Stimulated activated CD8-positive, alpha-beta memory T cell treated with anti-CD3 and anti-CD28 coated beads, Interleukin-4, amount 100 ng/mL, for 1 hour (primary cell): ENCODE measurements at places on chromosomes 1 and 21.

DNA sequence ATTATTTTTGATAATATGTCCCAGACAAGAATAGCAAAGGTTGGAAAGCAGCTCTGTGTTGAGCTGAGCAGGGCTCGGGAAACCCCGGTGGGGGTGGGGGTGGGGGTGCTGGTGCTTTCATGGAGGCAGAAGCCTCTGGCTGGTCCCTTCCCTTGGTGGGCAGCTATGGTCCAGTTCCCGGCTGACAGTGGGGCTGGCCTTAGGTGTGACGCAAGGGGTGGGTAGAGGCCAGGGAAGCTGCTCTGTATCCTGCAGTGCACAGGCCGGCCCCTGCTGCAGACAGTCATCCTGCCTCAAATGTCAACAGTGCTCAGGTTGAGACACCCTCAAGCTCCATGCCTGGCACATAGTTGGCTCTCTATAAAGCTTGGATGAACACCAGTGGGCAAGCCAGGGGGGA lies 8.9 kb downstream of the ACTL8 start:
- DNase-seq, result no peak

- DNase-seq, result no peak
Measured at GRCh38 chr1:61004262-61005003, 77.9 kb upstream of the NFIA start.

GRCh38 chr1:145729196-145729595 lies 9.9 kb downstream of the CD160 start:
- no peak for DNase-seq

DNA sequence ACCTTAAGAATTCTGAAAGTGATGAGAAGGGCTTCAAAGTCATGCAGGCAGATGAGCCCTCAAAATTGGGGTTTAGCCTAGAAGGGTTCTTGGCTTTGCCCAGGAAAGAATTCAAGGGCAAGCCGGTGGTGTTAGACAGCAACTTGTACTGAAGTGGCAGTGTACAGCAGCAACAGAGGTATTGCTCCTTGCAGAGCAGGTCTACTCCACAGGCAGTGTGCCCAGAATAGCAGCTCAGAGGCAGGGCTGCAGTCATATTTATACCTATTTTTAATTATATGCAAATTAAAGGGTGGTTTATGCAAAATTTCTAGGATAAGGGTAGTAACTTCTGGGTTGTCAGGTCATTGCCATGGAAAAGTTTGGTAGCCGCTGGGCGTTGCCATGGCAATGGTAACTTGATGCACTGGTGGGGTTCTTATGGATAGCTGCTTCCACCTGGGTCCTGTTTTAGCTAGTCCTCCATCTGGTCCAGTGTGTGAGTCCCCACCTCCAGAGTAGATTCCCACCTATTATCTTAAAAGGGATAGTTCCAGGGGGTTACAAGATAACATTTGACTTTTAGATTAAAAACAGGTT lies 57.9 kb upstream of the CR2 start:
- DNase-seq, result no peak

GRCh38 chr1:101723415-101723814 lies 273.3 kb downstream of the OLFM3 start:
- no peak for DNase-seq

DNA sequence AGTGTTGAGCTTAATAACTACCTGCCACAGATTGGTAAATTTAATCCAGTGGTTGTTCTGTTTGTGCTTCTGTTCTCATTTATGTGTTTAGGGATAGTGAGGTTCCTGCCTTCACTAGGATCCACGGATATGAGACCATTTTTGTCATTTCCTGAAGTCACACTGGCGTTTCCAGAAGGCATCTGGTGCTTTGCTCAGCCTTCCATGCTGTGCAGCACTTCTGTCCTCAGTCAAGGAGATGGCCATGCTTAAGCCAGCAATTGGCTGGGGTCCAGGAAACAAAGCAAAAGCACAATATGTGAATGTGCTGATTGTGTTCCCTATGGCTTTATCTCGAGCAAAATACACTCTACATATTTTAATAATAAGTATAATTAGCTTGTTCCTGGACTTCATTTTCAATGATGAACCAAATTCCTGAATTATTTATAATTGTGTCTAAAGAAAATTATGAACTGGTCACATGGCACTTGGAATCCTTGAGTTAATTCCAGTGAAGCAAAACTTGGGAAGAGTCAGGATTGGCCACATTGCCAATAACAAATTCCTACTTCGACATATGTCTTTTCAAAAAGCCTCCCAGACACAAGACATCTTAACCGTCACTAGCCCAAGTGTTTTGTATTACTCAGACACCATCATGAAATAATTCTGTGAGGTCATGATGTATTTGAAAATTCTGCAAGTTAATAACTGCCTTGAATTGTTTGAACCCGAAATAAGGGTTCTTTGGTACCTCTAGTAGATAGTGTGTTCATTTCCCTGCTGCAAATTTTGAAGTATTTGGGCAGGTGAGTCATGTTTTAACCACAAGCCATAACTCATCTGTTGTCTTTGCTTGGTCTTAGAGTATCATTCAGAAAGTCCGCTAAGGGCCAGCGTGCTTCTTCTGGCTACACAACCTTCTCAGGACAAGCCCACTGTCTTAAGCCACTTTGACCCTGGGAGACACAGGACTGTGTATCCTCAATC lies 412.4 kb downstream of the DISC1 start:
- DNase-seq, result no peak

DNA sequence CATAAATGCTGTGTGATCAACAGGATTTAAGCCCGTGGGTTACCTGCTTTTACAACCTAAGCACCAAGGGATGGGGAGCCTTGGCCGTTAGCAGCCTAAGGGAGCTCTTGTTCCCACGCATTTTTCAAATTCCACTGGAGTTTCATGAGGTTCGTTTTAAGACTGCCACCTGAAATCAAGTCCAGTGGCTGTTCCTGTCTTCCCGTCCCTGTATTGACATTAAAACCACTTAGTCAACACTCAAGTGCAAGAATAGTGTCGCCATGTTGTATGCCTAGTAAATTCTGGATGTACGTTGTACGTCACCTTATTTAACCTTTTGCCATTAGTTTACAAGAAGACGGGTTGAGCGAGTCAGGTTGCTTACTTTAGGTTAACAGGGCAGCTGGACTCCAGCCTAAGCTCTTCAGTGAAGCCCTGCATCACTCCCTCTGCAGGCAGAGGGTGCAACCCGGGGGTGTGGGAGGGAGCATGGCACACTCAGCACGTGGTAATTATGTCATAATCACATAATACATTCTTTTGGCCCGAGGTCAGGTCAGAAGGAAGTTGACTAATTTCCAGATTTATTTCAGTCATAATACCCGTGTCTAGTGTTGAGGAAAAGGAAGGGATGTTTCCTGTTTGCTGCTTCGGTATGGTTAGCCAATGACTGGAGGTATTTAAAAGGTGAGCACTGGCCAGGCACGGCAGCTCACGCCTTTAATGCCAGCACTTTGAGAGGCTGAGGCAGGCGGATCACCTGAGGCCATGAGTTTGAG lies 42.5 kb downstream of the CNST start:
- no peak for DNase-seq

DNA sequence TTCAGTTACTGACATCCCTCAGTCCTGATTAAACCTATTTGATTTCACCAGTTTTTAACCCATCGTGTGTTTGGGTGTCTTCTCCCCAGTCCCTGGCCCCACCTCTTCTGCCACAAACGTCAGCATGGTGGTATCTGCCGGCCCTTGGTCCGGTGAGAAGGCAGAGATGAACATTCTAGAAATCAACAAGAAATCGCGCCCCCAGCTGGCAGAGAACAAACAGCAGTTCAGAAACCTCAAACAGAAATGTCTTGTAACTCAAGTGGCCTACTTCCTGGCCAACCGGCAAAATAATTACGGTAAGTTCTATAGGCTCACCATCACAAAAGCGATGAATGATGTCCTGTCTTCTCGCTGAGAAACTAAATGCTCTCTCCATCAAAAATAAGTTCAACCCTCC lies 28.7 kb downstream of the NBPF3 start:
- DNase-seq, result no peak

DNA sequence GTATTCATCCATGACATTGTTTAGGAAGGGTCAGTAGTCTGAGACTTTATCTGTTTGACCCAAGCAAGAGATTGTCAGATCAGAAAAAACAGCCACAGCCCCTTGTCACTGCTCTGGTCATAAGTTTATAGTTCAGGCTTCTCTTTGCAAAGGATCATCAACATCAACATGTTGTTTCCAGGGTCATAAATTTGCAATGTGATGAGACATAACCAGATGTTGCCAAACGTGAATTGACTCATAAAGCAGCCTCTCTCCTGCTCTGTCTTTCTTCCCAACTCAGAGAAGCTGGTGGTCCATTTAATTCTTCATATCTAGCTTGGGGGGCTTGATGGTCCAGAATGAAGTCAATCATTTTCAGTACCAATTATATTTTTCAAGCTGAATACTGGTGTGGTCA lies 507.2 kb upstream of the PBX1 start:
- no peak for DNase-seq

- DNase-seq, result no peak
Measured at GRCh38 chr1:235074523-235075047, 54.1 kb downstream of the TOMM20 start.

GRCh38 chr1:14654554-14654953 lies 56.1 kb downstream of the KAZN start:
- no peak for DNase-seq

DNA sequence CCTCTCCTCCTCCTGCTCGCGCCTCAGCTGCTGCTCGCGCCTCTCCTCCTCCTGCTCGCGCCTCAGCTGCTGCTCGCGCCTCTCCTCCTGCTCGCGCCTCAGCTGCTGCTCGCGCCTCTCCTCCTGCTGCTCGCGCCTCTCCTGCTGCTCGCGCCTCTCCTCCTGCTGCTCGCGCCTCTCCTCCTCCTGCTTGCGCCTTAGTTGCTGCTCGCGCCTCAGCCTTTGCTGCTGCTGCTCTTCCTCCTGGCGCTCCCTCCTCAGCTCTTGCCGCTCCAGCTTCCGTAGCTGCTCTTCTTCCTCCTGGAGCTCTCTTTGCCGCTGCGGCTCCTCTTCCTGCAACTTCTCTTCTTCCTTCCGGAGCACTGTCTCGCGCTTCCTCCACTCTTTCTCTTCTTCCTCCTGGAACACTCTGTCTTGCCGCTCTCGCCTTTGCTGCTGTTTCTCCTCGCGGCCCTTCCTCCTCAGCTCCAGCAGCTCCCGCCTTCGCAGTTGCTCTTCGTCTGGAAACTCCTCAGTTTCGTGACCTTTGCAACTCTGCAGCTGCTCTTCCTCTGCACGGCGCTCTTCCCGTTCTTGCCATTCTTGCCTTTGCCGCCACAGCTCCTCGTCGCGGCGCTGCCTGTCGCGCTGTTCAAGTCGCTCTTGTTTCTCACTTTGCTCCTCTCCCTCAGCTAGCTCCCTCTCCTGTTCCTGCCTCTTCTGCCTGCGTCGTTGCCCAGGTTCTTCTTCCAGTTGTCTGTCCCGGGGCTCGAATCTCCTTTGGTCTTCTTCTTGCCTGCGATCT lies 3.0 kb downstream of the TCHH start:
- no peak for DNase-seq

DNA sequence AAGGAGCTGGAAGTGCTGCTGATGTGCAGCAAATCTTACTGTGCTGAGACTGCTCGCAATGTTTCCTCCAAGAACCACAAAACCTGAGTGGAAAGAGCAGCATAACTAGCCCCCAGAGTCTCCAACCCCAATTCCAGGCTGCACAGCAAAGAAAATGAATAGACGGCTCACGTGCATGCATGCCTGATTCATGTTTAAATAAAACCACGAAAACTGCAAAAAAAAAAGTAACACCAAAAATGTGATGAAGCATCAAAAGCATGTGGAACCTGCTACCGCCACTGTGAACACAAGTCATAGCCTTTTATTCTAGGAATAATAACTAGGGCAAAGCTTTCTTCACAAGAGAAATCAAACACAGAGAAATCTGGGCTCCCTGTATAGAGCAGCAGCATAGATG lies 9.6 kb upstream of the TRNP1 start:
- DNase-seq, result no peak

DNA sequence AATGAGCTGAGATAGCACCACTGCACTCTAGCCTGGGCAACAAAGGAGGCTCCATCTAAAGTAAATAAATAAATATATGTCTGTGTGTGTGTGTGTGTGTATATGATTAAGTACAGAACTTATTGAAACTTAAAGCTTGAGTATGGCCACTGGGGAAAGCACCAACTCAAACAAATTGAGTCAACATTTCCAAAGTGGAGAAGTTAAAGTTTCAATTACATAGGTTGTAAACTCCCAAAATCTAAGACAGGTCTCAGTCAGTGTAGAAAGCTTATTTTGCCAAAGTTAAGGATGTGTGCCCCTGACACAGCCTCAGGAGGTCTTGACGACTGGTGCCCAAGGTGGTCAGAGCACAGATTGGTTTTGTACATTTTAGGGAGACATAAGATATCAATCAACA lies 458.9 kb upstream of the RGS18 start:
- DNase-seq, result no peak

DNA sequence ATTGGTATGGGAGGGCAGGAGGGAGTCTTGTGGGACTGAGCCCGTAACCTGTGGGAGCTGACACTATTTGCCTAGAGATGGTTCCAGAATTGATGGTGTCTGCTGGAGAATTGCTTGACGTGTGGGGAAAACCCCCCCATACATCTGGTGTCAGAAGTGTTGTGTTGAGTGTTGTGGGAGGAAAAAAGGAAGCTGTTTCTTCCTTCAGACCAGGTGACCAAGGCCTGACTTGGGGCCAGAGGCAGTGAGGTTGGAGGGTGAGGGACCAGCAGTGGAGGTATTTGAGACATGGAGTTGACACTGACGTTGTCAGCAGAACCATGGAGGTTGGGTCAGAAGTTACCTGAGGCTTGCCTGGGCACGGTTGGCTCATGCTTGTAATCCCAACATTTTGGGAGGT lies 8.3 kb downstream of the SHISAL2A start:
- DNase-seq, result no peak

GRCh38 chr1:239617731-239618130 lies 231.4 kb downstream of the CHRM3 start:
- DNase-seq, result no peak

GRCh38 chr1:199084293-199084692 lies 445.5 kb downstream of the PTPRC start:
- no peak for DNase-seq

DNA sequence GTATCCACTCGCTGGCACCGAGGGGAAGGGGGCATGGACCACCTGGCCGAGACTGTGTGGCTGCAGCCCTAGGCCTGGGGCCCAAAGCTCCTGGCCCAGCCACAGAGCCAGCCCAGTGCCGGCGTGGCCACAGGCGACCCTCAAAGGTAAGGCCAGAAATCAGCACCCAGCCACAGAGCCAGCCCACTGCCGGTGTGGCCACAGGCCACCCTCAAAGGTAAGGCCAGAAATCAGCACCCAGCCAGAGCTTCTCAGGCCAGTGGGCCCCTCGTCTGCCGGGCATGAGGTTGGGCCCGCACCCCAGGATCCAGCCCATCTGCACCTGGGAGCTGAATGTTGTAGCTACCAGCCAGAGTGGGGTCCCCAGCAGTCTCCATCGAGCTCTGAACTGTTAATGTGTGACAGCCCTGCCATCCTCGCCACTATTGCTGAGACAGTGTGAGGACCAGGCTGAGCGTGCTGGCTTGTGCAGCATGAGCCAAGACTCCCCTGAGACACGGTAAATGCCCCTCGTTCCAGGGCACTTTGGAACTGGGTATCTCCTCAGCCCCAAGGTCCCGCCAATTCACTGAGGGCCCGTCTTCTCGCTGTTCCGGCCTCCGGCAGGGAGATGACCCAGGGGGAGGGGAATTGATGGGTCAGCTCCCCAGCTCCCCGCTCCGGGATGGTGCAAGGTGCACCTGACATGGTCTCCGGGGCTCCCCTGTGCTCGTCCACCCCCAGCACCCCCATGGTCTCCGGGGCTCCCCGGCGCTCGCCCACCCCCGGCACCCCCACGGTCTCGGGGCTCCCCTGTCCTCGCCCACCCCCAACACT lies 4.7 kb upstream of the FTCD start:
- no peak for DNase-seq
